H1 (cell line): ENCODE measurements at places on chromosomes 16 and 17. TPM values are rescaled to one million over a fixed set of nuclear protein-coding genes. Genes with fewer than 3 reads are reported as not detected.
A peak's percentile ranks its signal among the peaks of the same experiment; 100 is the strongest.

The PRKCB gene
- 12.1 and 13.0 TPM in 2 replicates for total RNA-seq

The HOXB6 gene
- not detected in 2 replicates for total RNA-seq

DNA sequence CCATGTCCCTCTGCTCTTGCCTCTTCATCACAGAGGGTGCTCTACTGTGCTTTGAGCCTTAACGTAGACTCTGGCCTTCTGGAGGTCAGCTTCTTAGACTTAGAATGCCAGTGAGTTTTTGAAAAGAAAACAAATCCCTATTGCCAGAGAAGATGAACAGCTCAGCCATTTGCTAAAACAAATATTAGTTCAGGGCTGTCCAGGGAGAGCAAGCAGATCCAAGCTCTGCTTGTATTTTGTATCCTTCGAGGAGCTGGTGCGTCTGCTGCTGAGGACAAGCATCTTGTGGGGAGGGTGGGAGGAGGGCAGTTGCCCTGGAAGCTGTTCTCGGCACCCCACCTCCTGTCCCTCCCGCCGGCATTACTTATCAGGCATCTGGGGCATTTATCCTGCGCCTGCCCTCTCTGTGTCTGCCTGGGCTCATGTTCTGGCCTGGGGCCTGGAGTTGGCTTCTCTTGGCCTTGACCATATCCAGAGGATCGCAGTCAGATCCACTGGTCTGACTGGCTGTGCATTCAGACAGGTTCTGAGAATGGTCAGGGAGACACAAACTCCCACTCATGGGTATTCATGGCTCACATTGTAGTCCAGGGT is 173.1 kb upstream of the NLRP1 start:
- no peak for DNase-seq

GRCh38 chr16:9484426-9484825 is 393.0 kb downstream of the HAPSTR1 start:
- no peak for DNase-seq

- DNase-seq = no peak
Measured at GRCh38 chr17:43900858-43901754, 6.2 kb downstream of the MPP2 start.

GRCh38 chr17:76134911-76135809 is 5.9 kb downstream of the FOXJ1 start:
- no peak for DNase-seq

GRCh38 chr17:6699997-6700947 is 12.9 kb downstream of the SLC13A5 start:
- no peak for DNase-seq

GRCh38 chr17:82655523-82655922 is 7.3 kb upstream of the WDR45B start:
- no peak for DNase-seq

GRCh38 chr16:50763211-50763610 is 21.3 kb downstream of the CYLD start:
- no peak for DNase-seq

DNA sequence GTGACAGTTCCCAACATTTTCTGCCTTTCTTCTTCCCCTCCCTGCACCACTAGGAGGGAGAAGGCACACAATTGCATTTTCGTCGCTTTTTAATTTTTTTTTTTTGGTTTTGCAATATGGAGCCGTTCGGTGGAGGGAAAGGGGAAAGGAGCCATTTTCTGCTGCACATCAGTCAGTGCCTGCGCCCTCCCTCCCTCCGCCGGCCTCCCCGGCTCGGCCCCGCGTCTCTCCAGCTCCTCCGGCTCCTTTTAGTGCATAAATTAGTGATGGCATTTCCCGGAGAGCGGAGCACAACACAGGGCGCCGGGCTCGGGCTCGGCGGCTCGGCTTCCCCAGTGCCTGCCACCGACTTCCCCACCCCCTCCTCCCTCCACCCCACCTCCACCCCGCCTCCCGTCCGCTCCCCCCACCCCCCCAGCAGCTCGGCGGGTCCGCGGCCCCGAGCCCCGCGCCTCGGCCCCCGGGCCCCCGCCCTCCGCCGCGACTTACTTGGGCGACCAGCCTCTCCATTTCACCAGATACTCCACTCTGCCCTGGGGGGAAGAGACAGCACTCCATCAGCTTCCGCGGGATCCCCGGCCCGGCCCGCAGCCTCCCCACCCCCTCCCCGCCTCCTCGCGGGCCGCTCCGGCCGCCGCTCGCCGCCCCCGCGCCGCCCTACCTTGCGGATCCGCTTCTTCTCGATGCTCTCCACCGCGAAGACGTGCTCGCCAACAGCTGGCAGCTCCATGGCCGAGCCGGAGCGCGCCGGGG is 542 bp downstream of the CBX4 start:
- DNase-seq = no peak

DNA sequence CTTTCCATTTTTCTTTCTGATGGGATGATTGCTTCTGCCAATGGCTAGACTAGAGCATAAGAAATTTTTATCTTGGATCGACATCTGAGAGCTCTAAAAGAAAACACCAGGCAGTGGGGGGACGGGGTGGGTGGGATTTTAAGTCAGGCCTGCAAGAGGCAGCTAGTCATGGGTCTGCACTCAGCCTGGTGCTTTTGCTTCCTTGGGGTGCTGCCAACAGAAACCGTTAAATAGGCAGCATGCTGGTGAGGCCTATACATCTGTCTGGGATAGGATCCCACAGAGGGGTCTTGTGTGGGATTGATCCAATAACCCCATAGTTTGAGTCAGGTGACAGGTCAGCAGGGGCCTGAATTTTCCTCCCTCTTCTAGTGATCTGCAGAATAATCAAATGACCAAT is 26.9 kb downstream of the ZNRF1 start:
- no peak for DNase-seq

DNA sequence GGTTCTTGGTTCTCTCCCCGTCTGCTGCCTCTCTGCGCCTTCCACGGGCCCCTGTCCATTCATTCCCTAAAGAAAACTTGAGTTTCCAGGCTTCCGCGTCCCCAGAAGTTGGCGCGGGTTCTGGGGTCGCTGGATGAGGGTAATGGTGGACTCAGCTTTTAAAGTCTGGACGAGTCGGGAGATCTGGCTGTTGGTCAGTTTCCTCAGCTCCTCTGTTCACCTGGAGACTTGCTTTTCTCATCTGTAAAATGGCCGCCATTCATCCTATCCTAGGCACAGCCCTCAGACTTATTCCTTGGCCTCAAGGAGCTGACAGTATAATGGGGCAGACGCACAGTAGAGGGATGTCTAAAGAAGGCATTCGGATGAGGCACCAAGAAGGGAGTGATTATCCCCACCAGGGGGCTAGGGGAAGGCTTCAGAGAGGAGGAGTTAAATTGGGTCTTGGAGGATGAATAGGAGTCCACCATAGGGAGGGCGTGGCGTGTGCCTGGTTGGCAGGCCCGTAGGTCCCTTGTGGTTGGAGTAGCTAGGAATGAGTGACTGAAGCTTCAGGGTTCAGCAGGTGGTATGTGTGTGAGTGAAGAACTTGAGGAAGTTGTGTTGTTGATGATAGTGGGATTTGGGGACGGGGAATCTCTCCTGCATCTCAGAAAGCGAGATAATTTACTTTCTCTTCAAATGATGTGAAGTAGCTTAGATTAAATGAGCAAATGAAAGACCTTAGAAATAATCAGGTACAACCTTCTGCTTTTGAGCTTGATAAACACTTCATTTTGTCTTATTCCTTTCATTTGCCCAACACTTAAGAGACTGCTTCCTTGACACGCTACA is 652 bp downstream of the VPS35L start:
- DNase-seq = peak; percentile 77

DNA sequence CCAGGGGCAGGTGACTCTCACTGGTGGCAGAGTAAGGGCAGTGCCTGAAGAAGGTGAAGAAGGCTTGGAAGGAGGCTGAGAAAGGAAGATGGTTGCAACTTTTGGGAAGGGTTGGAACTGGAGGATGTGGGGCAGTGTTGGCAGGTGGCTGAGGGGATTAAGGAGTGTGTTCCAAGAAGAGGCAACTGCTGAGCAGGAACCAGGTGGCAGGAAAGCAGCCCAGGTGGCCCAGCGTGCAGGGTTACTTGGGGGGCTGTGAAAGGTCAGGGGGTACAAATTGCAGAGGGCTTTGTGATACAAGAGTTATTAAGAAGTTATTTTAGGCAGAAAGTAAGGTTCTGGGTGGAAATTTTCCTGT is 28.6 kb downstream of the WSCD1 start:
- no peak for DNase-seq

GRCh38 chr17:34226011-34226743 is 28.9 kb upstream of the CCL2 start:
- DNase-seq = no peak

- no peak for DNase-seq
Measured at GRCh38 chr17:67290711-67291291, 45.8 kb upstream of the HELZ start.

- no peak for DNase-seq
Measured at GRCh38 chr17:10649602-10650001, 7.5 kb downstream of the MYH3 start.

- no peak for DNase-seq
Measured at GRCh38 chr16:27771201-27771910, 221.4 kb downstream of the KATNIP start.
